Activated CD4-positive, CD25-positive, alpha-beta regulatory T cell treated with anti-CD3 and anti-CD28 coated beads, Interleukin-2, amount 50 U/mL, for 72 hours (primary cell): ENCODE measurements at places on chromosomes 7 and 10.

GRCh38 chr7:158040199-158040598, 547.4 kb downstream of the PTPRN2 start:
- DNase-seq: no peak

DNA sequence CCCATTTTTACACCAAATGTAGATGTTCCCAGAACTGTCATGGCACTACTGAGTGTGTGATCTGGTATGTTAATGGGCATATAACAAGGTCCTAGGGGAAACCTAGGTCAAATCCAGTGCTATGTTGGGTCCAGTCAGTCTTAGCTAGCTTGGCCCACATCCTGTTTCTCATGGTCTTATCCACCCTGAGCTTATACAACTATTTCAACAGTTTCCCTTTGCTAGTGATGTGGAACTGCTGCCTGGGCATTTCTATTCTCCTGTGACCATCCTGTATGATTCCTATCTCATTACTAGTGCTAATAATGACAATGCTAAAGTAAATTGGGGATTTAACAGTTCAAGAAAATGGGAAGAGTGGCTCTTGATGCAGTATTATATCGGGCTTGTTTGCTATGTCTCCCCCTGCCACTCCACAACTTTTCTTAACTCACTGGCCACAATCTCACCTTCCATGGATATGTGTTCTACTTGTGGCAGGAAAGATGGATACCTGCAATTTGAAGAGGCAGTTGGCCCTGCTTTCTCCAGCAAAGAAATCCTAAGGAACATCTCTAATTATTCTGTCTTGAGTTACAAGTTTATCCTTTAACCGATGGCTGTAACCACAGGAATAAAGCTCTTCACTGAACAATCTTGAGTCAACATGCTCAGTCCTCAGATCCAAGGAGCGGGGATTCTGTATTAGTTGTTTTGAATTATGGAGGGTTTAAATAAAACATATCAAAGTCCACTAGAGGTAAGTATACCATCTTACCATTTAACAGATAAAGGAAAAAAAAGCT, 707.8 kb downstream of the XPNPEP1 start:
- no peak for DNase-seq

DNA sequence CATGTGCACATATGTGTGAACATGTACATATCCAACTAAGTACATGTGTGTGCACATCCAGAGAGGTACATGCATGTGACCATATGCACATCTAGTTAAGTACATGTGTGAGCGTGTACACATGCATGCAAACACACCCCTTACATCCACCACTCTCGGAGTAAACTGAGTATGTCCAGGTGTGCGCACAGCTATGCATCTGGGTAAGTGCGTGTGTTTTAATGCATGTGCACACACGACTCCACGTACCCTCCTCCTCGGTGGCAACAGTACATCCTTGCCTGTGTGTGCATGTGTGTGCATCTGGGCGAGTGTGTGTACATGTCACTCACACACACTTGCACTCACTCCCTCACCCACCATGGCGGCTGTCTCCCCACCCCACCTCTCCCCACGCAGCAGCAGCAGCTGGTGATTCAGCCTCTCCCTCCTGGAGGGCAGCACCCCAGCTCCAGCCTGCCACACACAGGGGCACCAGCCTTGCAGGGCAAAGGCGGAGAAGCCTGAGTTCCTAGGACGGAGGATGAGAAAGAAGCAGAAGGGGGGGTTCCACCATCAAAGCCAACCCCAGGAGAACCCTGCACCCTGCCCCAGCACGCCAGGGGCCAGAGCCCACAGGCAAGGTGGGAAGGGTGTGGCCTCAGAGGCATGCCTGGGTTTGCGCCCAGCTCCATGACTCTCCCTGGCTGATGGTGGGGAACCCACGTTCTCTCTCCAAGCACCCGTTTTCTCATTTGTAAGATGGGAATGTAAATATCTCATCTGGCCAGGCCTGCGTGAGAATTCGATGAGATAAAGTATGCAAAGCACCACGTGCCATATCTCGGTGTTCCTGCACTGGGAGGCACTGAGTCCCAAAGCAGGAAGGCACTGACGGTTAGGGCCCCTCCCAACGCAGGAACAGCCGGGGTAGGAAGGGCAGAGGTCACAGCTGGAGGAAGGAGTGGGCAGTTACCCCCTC, 27.7 kb upstream of the DNAAF5 start:
- DNase-seq: no peak

- no peak for DNase-seq
Measured at GRCh38 chr10:26385443-26385842, 52.7 kb upstream of the APBB1IP start.

DNA sequence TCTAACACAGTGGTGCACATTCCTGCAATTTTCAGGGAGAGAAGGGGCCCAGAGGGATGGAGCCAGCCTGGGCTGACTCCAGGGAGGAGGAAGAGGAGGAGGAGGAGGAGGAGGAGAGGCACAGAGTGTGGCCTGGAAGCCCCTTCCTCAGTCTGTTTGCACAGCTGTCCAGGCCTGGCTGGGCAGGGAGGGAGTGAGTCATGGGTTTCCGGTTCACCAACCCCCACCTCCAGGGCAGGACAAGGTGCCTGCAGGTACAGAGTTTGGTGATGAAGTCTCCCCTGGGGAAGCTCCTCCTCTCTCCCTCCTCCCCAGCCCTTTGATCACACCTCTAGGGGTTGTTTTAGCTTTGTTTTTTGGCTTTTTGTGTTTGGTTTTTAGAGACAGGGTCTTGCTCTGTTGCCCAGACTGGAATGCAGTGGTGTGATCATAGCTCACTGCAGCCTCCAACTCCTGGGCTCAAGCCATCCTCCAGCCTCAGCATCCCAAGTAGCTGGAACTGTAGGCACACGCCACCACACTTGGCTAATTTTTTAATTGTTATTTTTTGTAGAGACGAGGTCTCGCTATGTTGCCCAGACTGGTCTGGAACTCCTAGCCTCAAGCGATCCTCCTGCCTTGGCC, 77.5 kb upstream of the CUX1 start:
- DNase-seq: no peak

DNA sequence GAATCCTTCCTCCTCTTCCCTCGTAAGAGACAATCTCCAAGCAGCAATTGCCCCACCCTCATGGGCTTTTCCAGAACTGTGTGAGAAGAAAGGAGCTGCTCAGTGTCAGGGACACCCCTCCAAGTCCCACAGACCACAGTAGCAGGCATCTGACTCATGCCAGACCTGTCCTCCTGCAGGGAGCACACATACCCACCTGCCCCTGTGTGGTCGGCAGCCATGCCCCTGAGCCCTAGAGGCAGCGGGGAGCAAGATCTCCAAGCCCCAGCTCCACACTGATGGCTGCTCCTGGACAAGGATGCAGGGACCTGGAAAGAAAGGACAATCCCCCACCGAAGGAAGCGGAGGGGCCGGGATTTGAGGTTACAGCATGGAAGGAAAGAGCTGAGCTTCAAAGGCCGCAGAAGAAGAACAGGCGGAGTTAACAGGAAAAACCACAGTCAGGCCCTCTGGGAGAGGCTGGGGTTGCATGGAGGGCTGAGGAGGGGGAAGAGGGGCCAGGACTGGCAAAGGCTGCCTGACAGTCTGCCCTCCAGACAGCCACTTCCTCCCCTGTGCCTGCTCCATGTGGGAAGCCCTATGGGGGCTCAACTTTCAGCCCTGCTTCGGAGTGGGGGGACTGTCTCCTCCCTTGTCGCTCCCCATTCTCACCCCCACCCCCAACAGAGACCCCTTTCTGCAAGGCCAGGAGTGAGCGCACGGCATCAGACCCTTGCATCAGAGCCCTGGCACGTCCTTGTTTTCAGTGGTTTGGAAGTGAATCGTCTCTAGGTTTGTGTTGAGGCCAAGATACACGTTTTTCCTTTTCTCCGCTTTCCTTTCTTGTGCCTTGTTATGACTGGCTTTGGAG, 46.8 kb downstream of the ASB13 start:
- DNase-seq: no peak

DNA sequence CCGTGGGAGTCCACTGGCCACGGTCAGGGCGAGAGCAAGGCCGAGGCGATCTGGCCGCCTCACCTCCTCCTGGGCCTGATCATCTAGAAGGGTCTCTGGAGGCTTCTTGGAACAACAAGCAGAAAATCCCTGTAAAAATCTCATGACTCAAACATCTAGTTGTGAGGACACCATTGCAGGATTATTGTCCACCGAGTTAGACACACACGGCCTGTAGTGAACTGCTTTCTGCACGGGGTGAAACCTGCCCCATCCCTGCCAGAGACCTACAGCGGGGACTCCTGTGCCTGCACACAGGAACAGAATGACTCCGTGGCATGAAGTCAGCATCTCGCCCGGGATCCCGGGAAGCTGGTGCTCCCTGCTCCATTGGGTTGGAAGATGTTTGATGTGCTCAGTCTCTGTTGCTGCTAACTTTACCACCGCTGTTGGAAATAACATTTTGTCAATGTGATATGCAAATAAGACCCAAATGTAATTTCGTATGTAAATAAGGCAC, 267.0 kb upstream of the TCERG1L start:
- DNase-seq: no peak

DNA sequence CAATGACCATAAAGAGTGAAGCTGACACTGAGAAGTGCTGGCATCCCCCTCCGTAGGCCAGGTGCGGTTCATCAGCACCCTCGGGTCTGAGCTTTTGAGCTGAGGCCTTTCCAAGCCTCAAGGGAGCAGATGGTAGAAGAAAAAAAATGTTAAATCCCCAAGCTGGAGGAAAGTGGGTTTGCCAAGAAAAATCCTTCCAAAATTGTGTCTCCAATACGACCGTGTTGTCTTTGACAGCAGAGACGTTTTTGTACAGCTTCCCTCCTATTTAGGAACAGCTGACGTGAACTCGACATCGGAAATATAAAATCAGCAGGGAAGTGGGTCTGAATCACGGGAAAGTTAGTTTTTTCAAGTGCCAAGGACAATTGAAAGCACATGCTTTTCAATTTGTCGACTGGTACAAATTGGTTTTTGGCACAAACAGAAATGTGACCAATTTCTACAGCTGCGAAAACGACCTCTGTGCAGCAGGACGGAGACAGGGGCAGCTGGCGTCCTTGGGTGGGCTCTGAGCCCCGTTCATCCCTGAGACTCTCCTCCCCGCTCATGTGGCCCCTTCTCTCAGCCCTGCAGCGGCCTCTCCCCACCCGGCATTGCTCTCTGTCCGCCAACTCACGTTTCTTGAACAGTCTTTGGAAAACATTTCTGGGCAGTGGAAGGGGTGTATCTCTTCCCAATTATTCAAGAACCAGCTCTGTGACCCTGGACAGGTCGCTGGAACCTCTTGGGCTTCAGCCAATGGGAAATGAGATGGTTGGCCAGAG, 89.9 kb downstream of the PAXIP1 start:
- no peak for DNase-seq

DNA sequence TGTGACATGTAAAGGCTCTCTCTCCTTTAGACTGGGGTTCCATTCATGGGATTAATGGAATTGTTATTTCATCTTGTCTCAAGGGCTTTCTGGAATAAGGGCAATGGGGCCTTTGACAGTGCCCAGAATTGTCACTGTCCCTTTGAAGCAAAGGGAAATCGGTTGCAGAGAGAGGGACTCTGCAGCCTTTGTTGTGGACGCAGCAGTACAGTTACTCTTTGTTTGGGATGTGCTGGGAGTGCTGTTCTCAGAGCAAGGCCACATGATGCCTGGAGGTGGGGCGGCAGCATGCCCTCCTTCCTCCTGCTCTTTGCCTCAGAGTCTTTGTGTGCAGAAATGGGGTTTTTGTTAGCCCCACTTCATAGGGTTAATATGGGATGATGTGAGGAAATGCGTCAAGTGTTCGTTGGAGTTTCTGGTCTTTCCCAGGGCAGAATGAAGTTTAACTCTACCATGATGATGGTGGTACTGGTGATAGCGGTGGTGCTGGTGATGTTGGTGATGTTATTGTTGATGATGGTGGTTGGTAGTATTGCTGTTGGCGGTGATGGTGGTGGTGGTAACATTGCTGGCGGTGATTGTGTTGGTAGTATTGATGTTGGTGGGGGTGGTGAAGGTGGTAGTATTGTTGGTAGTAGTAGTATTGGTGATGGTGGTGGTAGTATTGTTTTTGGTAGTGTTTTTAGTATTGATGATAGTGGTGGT, 45.3 kb downstream of the DOCK1 start:
- no peak for DNase-seq

- no peak for DNase-seq
Measured at GRCh38 chr7:106890952-106891351, 25.9 kb downstream of the PIK3CG start.

DNA sequence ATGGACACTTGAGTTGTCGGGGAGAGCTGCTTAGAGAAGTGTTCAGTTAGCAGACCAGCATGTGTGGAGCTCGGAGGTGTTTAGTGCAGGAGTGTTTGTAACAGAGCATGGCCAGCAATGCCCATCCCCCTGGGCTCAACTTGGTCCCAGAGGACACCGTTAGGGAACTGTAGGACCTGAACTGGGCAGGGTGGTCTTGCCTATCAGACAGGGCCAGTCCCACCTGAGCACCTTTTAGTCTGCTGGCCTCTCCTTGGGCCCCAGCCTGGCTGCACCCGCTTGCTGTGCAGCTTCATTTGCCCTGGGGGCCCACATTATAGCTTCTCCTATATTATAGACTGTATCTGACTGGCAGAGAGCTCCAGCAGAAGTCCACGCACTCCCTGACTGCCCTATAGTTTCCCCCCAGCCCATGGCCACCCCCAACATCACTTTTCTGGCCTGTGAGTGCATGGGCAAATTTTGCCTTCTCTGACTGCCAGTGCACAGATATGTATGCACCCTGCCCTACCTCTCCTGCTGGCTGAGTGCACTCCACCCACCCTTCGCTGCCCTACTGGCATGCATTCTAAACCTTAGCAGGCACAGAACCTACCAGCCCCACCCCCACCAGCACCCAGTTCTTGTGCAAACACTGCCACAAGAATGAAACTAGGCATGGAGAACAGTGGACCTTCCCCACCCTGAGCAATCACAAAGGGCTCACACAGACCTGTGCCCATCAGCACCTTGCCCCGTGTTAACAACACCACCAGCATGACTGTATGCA, 1030.6 kb upstream of the GHITM start:
- DNase-seq: no peak

GRCh38 chr10:126090911-126091728, 194.8 kb downstream of the FANK1 start:
- DNase-seq: no peak

- DNase-seq: no peak
Measured at GRCh38 chr10:15137636-15138035, 30.9 kb downstream of the NMT2 start.

GRCh38 chr7:101420436-101420835, 57.8 kb downstream of the COL26A1 start:
- DNase-seq: no peak

DNA sequence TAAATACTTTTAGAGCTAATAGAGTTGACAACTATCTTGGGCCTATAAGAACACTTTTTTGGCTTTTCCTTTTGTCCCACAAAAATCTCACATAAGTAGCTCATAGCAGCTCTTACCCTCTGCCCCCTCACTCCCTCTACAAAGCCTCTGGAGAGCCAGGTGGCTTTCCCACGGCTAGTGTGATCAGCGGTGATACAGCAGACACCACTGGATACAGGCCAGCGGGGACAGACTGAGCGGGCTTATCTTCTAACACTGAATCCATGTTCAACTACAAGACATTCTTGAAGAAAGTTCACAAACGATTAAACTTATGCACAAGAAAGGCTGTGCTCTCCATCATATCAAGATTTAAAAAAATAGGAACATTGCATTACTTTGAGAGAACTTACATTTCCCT, 377.2 kb downstream of the PARD3 start:
- no peak for DNase-seq

- DNase-seq: no peak
Measured at GRCh38 chr7:18952846-18953245, 164.6 kb downstream of the TWIST1 start.

GRCh38 chr7:47188136-47188535, 393.8 kb downstream of the TNS3 start:
- no peak for DNase-seq
